ENCODE measurements at places on chromosomes 4 and X.

DNA sequence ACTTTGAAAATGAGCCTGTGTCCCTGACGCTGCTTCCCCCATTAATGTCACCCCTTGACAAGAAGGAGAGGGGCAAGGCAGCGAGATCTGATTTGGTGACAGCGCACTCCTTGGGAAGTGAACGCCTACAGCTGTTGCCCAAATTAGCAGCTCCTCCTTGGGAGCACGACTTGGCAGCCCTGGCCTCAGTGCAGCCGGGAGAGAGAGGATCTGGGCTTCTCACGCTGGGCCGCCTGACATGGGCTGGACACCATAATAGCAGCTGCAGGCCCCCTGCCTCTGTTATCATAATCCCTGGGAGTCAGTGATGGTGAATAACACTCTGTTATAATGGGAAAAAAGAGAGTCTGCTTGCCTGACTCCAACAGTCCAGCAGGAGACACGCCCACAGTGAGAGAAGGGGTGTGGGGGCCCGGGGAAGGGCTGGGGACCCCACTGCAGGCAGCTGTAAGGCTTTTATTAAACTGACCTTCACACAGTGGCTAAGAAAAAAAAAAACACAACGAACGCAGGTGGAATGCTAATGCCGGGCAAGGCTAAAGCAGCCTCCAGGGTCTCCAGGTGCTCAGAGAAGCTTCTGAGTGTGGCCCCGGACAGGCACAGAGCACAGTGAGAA is 73.3 kb downstream of the PSAPL1 start:
- DNase-seq, result no peak

DNA sequence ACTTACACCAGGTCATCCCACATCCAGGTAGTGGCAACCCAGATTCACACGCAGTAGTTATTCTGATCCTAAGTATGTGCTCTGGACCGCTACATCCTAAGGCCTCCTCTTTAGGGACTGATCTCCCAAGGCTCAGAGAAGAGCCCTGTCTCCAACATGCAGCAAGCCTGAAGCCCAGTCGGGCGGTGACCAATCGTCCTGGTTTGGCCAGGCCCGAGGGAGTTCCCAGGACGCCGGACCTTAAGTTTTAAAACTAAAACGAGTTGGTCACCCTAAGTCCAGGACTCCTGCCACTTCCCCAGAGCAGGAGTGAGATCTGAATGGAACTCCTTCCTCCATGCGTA is 385 bp downstream of the LYAR start:
- DNase-seq, result no peak

DNA sequence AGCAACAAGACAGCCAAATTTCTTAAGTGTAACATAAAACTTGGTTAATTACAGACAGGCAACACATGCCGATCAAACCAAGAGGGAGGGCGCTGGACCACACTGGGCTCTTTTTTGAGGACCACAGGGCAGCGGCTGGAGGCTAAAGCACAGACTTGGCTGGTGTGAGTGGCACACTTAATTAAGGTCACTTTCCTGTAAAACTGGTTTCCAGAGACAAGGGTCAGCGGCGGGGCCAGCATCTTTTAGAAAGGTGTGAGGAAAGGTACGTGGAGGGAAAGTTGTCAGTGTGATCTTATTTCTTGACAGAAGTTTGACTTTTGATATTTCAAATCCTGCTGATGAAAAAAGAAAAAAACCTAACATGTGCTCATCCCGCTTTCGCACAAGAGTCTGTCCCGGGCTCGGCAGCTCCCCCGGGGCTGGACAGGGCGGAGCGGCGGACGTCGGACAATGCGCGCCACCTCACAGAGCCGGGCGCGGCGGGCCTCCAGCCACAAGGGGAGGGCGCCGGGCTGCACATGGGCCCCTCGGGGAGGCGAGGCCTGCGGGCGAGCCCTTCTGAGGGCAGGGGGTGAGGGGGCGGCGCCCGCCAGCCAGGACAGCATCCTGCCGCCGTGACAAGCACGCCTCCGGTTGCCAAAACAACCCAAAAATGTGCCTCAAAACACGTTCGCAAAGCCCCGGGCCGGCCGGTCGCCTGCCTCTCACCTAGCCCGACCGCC is 660 bp upstream of the HSPA4L start:
- DNase-seq, result no peak

DNA sequence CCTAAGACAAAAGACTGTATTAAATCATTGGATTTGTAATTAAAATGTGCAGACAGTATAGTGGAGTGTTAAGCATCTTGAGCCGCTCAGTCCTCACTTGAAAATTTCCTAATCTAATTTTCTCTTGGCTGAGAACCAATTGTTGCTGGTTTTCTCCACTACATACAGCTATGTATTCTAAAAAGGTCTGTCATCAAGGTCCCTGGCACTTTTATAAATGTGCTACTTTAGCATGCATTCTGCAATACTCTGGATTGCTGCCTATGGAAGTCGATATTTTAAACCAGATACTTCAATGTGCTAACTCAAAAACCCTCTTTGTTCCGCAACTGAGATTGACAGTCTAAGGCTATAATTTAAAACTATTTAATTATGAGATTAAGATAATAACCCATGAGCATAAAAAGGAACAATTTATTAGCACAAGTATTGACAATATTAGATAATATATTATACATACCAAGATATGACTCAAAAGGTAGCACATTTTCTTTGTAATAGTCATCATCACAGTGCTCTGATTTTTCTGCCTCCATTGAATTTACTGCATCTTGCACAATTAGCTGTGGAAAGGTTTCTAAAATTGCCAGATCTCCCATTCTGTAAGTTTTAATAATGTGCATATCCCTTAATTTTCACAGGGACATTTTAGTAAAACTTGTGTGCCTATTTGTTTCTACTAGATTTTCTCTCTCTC is 815.1 kb downstream of the ADGRL3 start:
- DNase-seq, result no peak

DNA sequence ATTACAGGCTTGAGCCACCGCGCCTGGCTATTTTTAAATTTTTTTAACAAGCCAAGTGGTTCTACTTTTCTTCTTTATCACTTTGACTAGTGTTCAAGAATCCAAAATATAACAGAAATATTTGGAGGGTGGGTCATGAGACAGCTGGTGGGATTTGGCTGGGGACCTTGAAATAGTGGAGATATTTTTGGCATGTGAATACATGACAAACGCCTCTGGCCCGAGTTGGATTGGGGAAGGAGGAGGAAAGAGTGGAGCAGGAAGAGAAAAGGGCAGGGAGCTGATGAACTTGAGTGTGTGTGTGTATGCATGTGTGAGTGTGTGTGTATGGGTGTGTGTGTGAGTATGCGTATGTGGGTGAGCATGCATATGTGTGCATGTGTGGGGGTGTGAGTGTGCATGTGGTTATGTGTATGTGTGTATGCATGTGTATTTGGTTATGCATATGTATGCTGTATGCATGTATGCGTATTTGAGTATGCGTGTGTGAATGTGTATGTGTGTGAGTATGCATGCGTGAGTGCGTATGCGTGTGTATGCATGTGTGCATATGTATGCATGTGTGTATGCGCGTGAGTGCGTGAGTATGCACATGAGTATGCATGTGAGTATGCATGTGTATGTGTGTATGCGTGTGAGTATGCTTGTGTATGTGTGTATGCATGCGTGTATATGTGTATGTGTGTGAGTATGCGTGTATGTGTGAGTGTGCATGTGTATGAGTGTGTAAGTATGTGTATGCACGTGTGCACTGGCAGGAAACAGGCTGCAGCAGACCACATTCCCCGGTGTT is 49.6 kb downstream of the JADE1 start:
- no peak for DNase-seq

DNA sequence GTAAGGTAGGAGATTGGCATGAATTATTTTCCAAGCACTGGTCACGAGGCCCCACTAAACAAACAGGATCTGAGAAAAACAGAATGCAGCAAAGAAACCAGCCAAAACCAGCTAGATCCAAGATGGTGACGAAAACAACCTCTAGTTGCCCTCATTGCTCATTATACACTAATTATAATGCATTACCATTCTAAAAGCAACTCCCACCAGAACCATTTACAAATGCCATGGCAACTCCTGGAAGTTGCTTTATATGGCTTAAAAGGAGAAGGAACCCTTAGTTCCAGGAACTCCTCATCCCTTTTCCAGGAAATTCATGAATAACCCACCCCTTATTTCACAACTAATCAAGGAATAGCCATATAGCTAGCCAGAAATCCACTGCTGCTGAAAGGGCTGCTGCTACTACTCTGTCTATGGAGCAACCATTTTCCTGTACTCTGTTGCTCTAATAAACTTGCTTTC is 69.3 kb downstream of the ABCB7 start:
- no peak for DNase-seq

- no peak for DNase-seq
These were observed 102.1 kb upstream of the MID1IP1 start for GRCh38 chrX:38699121-38699520.

- DNase-seq, result no peak
These were observed 4.7 kb upstream of the NEUROG2 start for GRCh38 chr4:112520598-112521122.

DNA sequence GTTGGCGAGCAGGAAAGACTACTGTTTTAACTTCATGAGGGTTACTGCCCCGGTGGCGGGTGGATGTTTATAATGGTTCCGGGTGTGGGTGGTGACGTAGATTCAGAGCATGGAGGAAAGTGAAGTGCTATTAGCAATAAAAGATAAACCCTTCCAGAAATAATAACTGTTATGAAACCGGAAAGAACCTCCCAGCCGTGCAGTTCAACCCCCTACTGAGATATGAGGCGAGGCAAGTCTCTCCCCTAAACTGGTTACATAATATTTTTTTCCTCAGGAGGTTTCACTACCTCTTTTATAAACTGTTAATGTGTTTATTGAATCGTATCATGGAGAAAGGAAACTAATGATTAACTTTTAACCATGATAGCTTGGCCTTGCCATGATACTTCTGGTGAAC is 33.9 kb upstream of the STIM2 start:
- DNase-seq, result no peak

GRCh38 chr4:41977709-41978108 is 3.8 kb upstream of the DCAF4L1 start:
- DNase-seq, result no peak

GRCh38 chr4:168666531-168666930 is 169.7 kb downstream of the PALLD start:
- DNase-seq, result no peak

- no peak for DNase-seq
These were observed 246.5 kb downstream of the RAPGEF2 start for GRCh38 chr4:159349332-159349731.
